ENCODE measurements at places on chromosomes 11 and 22.
A peak's percentile ranks its signal among the peaks of the same experiment; 100 is the strongest.

DNA sequence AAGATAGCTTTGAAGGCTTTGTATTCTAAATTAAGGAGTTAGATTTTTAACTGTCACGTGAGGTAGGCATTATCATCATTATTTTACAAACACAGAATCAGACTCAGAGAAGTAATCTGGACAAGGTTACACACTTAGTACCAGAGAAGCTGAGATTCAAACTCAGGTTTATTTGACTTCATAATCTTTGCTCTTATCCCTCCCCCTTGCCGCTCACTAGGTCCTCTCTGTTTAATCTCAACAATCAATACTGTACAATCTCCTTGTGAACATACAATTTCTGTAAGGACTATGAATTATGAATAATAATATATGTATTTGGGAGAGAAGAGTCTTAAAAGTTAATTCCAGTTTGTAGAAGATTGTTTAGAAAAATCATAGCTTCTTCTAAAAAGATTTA lies 5.2 kb upstream of the DNAJB7 start:
- DNase-seq: no peak

GRCh38 chr11:86670181-86670580 lies 2.2 kb downstream of the ME3 start:
- no peak for DNase-seq

DNA sequence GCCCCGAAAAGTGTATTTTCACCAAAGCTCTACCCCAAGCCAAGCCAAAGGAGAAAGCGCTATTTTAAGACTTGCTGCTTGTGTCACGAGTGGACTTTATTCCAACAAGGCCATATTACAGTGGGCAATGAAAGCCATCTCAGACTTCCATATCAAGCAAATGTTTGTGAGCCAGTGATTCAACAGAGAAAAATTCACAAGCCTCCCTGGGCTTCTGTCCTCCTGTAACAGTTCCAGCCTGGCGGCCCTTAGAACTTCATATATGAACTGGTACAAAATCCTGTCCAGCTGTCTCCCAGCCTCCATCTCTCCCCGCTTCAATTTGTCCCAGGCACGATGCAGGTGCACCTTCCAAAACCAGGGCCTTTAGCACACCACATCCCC lies 11.2 kb downstream of the LARGE1 start:
- DNase-seq: no peak

- no peak for DNase-seq
Measured at GRCh38 chr11:75262961-75263852, 22.6 kb downstream of the TPBGL start.

- no peak for DNase-seq
Measured at GRCh38 chr11:24793479-24793878, 296.6 kb downstream of the LUZP2 start.

DNA sequence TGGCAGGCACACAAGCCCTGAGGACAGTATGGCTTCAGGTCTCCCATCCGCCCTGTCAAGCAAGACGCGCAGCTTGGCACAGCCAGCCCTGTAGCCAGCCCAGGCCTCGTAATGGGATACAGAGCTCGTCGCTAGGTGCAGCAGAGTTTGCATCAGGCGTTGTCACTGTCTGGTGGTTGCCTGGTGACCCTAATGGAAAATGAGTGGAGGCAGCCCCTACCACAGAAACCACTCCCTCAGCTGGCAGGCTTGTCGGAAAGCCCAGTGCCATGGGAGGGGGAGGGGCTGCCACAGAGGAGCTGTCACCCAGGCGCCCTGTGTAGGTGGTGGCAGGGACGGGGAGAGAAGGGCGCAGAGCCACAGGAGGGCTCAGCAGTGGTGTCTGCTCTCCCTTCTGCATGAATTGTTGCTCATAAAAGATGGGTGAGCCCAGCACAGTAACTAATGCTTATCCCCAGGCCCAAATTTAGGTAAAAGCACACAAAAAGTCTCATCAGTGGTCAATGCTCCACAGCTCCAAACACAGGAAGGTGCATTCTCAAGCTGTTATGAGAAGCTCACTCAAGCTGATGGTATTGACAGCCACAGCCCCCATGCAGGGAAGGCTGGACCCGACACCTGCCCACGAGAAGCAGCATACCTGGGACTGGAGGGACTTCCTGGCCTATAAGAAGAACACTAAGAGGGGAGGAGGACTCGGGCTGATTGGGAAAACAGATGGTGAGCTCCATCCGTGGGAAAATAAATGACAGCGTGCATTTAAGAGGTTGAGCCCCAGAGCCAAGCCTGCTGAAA lies 164.6 kb downstream of the ETS1 start:
- peak; percentile 90 for DNase-seq

GRCh38 chr11:429391-429790 lies 12.4 kb downstream of the ANO9 start:
- no peak for DNase-seq

DNA sequence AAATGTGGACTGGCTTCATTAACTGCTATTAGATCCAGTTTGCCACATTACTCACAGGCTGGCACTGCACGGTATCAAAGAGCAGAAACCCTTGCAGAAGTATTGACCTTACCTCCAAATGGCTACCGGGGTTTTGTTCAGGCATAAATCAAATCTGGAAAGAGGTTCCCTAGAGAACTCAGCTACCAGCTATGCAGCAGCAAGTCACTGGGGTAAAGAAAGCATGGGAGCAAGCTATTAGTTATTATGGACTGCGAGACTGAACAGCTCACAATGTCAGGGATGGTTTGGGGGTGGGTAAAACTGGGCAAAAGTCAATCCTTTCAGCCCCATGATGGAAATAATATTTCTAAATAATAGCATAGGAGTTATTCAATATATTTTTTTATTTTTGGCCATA lies 128.1 kb downstream of the FANCF start:
- no peak for DNase-seq

DNA sequence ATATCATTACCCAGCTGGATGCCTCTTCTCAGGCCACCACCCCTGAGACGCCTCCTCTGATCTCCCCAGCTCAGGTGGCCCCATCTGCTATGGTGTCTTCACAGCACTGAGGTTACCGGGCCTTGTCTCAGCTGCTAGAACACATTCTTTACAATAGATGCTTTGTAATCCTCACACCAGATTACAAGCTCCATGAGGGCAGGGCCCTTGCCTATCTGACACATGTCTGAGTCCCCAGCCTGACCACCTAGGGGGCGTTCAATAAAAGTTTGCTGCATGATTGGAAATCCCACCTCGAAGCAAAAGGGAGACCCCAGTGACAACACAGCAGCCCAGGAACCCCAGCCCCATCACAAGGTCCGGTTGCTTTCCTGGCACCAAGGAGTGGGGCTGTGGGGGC lies 2.0 kb downstream of the MACROD1 start:
- no peak for DNase-seq

GRCh38 chr22:22013559-22014284 lies 31.1 kb upstream of the TOP3B start:
- no peak for DNase-seq

DNA sequence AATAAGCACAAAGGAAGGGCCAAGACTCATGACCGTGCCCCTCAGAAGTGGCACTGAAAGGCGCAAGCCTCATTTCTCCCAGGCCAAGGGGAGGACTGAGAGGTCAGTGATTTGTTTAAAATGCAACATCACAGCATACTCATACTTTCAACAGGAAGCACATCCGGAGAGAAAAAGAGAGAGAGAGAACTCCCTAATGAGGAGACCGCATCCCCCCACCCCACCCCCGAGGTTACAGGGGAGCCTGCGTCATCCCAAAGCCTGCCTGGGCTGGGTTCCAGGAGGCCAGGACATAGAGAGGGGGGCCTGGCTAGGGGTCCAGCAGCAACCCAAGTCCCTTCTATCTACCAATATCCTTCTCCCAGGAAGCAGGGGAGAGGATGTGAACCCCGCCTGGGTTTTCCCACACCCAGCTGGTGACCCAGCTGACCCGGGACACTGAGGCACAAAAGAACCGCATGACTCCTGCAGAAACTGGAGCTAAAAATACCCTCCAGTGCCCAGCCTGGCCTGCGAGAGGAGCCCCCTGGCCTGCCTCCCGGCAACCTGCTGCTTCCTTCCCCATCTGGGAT lies 3.8 kb downstream of the CSNK1E start:
- no peak for DNase-seq

Measured in CD4-positive, alpha-beta T cell treated with Interferon gamma for 1 hour (primary cell).